Adipocyte (in vitro differentiated cells): ENCODE measurements at places on chromosomes 5 and 9.

DNA sequence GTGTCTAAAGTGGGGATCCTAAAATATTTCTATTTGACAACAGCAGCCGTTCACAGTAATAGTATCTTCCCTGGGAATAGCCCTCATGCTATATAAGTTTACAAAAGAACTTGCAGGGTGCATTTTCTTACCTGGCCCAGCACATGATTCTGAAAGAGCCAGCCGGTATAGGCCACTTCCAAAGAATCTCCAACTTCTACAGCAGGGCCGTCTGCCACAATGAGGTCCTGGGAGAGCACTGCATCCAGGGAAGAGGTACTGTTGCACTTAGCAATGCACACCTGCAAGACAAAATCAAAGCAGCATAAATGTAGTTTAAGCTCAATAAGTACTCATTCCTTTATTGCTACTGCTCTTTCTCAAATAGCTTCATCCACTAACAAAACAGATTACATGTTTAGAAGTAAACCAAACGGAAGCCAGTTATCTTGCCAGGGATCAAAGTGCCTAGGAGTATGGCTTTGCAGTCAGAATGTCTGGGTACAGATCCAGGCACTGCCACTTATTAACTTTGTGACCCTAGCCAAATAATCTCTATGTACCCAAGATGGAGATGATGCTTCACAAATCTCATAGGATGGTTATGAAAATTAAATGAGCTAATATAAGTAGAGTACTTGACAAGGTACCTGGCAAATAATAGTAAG is 21.3 kb downstream of the FKBP15 start:
- DNase-seq: no peak

DNA sequence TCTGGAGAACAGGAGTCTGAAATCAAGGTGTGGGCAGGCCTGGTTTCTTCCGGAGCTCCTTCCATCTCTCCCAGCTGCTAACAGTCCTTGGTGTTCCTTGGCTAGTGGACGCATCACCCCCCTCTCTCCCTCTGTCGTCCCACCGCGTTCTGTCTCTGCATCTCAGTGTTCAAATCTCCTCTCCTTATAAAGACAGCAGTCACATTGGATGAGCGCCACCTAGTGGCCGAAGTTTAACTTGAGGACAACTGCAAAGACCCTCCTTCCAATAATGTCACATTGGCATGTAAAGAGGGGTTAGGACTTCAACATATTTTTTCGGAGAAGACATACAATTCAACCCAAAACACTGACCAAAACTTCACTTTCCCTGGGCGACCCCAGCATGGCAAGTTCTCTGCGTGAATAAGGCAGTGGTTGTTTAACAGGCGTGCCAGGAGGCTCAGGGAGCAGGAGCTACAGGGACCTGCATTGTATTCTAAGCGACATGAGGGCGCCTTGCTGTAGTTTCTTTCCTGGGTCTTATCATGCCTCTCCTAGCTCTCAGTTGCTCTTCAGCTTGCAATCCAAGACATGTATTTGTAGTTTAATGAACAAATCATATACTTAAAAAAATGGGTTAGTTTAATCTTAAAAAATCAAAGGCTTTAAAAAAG is 27.9 kb upstream of the BASP1 start:
- DNase-seq: peak; percentile 93

GRCh38 chr5:124707520-124707919 is 38.9 kb downstream of the ZNF608 start:
- DNase-seq: no peak

DNA sequence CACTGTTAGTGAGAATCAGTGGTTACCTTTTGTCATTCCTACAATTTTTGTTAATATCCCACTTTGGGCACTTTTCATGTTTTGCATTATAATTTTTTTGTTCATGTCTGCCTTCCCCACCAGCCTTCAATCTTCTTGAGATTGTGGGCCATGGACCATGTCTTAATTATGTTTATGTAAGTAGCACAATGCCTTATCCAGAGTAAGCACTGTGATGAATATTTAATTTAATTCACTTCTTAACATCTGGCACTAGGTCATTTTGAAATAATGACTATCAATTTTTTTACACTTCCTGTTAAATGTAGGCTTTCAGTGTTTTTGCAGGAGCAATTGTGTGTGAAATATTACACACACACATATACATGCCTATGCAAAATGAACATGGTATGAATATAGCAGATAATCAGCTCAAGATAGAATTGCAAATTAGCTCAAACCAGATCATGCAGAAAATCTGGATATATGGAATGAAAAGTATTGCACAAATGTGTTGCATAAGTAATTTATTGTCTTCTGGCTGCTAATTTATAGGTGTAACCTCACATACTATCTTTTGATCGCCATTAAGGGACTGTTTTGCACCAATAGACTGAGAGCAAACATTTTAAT is 5.3 kb upstream of the SHOC1 start:
- no peak for DNase-seq

GRCh38 chr9:110129425-110129824 is 78.5 kb downstream of the C9orf152 start:
- no peak for DNase-seq

DNA sequence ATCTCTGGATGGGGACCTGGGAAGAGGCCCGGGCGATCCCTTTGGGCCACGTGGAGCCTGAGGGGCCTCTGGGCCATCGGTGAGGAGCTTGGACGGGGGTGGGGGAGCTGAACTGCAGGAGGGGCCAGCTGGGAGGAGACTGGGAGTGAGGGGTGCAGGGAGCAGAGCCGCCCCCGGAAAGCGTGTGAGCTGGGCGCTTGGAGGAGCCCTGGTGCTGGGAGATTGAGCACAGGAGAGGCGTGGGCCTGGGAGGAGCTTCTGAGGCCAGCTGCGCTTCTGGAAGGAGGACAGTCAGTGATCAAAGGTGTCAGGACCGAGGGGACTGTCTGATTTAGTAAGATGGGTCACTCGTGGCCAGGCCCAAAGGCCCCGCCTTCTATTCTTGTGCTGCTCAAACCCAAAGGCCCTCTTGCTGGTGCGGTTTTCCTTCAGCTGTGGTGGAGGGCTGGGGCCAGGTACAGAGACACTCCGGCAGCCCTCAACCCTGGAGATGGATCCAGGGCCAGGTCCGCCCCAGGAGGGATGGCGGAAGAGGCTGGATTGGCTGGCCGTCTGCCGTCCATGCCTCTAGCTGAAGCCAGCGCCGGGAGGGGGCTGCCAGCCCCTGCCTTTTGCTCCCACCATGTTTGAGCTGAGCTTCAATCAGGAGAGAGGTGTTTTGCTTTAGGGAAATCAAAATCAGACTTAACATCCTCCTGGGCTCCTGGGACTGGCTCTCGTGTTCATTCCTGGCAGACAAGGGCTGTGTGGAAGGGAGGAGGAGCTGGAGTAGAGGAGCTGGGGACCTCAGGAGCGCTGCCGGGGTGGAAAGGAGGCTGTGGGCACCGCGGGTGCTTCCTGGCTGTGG is 21.6 kb downstream of the NCS1 start:
- DNase-seq: no peak

DNA sequence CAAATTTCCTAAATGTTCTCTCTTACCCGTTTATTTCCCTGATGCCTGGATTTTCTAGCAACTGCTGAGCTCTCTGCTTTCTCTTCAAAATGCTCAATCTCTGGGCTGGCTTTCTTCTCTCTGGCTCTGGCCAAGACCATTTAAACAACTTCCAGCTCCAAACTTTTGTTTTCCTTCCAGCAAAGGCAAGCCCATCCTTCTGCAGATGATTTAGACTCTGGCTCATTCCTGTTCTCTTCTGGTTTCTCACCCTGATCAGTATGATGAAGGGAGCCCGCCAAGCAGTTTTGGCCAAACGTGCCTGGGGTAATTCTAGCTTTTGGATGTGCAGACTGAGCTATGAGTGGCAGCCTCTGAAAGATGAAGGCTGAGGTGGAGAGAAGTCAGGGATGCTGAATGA is 78.1 kb downstream of the HSPA4 start:
- DNase-seq: no peak

DNA sequence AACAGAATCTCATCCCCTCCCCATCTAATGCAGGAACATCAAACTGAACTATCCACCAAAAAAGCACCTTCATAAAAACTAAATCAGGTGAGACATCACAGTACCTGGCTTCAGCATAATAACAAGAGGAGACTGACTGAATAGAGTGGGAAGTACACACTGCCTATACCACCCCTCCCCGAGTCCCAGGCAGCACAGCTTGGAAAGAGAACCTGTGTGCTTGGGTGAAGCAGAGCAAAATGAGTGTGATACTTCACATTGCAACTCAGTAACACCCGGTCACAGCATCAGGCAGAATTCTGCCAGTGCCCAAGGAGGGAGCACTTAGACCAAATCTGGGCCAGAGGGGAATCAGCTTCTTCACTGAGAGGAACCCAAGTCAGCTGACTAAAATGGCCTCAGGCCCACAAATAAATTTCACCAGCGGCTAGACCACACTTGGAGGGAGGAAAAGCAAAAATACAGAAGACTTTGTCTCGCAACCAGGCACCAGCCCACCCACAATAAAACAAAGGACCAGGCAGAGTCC is 69.3 kb upstream of the OR2K2 start:
- no peak for DNase-seq

DNA sequence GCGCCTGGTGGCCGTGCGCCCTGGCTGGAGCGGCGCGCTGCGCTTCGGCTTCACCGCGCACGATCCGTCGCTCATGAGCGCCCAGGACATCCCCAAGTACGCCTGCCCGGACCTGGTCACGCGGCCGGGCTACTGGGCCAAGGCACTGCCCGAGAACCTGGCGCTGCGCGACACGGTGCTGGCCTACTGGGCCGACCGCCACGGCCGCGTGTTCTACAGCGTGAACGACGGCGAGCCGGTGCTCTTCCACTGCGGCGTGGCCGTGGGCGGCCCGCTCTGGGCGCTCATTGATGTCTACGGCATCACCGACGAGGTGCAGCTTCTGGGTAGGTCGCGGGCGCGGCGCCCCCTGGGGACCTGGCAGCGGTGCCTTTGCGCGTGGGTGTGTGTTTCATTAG is 28.9 kb downstream of the NEURL1B start:
- DNase-seq: no peak

DNA sequence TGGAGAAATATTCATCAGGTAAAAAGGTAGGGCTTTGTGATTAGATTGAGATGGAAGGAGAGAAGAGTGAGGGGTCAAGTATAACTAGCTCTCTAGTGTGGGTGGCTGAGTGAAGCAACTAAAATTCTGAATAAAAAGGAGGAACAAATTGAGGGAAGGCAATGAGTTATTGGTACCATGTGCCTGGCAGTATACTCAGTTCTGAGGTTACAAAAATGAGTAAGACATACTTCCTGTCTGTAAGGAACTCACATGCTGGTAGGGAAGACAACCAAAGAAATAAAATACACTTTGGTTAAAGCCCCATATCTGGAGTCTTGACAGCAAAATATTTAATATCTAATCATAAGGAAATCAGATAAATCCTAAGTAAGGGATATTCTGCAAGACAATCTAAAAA is 476.8 kb upstream of the C9orf72 start:
- peak; percentile 1 for DNase-seq
